ENCODE measurements at places on chromosomes 3 and 15.
A peak's percentile ranks its signal among the peaks of the same experiment; 100 is the strongest.

DNA sequence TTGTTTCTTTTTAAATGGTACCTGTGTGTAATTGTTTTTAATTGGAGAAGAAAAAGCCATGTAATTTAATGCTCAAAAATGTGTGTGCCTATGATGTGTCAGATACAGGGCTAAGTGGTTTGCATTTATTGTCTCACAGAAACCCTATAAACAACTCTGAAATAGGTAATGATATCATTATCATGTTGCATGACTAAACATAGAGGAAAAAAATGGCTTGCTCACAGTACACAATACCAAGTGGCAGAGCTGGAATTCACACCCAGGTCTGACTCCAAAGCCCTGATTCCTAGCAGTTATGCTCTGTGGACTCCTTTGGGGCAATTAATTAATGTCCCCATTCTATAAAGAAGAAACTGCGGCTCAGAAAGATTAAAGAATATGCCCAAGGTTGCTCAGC is 237.4 kb upstream of the TRIM42 start:
- no peak for DNase-seq

GRCh38 chr3:171953301-171954022 is 85.9 kb upstream of the FNDC3B start:
- DNase-seq: no peak

GRCh38 chr15:77723756-77724155 is 91.0 kb upstream of the LINGO1 start:
- DNase-seq: no peak

DNA sequence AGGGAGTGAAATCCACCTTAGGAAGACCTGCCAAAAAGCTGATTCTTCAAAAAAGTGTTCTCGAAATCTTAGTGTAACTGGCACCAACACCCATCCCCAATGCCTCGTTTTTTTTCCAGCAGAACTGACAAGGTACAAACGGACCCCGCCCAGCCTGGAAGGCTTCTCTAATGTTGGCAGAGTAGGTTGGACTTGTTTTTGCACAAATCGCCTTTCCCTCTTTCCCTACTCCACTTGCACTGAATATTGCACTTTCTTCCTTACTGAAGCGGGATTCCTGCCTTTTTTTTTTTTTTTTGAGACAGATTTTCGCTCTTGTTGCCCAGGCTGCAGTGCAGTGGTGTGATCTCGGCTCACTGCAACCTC is 544 bp upstream of the TIMMDC1 start:
- no peak for DNase-seq

DNA sequence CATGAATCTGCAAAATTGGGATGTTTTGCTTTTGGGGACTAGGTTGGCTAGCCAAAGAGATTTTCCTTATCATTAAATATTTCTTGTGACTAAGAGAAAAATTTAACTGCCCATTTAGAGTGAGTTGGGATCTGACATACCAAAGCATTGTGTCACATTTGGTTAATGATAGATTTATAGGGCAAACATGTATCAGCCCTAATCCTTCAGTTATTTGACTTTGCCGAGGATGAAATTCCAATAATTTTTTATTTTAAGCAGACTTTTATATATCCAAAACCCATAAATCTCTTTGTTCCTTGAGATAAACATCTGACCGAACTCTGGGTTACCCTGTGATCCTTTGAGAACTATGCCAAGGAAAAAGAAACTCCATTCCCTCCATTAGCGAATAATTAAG is 218.9 kb downstream of the CDIN1 start:
- no peak for DNase-seq

DNA sequence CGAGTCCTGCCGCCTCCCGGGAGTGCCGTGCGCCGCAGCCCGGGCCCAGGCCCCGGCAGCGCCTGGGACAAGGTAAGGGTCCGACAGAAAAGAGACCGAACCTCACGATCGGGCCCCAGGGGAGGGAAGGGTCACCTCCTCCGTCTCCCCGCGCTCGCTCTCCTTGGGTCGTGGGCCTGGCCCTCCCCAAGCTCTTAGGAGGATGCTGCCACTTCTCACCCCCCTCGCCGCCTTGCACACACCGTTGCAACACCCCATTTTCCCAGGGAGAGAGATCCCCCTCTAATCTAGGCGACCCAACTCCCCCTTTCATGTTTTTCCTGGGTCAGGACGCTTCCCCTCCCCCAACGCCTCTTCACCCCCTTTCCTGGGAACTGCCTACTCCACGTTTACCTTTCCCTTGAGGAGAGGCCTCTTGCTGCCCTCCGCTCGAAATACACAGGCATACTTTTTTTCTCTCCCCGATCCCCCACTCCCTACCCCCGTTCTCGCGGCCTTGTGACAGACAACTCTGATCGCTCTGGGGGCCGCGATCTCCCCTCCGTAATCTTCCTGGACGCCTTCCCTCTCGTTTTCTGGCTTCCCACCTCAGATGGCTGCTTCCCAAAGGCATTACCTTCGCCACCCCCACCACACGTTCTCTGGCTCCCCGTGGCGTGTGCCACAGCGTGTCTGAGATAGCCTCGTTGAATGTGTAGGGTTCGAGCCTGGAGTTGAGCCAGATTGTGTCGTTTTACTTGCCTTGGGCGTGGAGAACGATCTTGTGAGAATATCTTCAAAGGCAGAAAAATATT is 688 bp downstream of the SETD5 start:
- peak; percentile 55 for DNase-seq

DNA sequence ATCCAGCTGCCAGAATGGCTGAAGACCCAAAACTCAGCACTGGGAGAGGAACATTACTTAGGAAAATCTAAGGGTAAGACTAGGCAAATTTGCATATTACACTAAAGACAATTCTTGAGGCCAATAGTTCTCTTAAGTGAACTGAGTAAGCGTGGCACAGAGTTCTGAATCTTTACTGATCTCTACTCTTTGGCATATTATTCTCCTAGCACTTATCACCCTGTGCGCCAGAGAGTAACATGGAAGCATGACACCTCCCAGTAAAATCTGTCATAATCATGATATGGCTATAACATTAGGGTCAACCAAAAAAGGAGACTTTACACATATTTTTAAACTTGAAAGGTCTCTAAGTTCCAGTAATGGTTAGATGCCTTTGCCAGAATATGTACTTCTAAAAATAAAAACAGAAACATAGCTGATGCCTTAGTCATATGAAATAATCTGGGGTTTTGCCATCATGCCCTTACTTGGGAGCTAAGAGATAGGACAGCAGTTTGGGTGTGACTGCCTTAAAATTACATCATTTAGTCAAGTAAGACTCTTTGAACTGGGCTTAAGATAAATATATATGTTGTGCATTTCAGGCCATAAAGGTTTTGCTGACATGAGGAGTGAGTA is 290.5 kb downstream of the PLCL2 start:
- no peak for DNase-seq

- no peak for DNase-seq
Observed at GRCh38 chr3:139455206-139455605, 21.1 kb downstream of the RBP2 start.

- DNase-seq: peak; percentile 49
Observed at GRCh38 chr15:80455668-80456442, 51.7 kb downstream of the ARNT2 start.

DNA sequence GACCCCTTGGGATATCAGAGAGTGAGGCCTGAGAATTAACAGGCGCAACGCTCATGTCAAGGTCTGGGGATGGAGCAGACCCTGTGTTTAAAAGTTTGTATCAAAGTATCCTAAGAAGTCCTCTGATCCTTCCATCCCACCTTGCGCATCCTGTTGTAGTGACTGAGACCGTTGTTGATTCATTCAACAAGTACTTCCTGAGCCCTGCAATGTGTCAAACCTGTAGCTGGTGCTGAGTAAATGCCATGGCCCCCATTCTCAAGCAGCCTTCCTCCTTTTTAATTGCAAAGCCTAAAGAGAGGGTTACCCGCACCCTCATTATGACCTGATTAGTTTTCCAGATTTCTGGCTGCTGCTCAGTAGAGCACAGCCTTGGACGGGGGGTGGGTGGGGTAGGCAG is 46.4 kb downstream of the RPLP1 start:
- no peak for DNase-seq

DNA sequence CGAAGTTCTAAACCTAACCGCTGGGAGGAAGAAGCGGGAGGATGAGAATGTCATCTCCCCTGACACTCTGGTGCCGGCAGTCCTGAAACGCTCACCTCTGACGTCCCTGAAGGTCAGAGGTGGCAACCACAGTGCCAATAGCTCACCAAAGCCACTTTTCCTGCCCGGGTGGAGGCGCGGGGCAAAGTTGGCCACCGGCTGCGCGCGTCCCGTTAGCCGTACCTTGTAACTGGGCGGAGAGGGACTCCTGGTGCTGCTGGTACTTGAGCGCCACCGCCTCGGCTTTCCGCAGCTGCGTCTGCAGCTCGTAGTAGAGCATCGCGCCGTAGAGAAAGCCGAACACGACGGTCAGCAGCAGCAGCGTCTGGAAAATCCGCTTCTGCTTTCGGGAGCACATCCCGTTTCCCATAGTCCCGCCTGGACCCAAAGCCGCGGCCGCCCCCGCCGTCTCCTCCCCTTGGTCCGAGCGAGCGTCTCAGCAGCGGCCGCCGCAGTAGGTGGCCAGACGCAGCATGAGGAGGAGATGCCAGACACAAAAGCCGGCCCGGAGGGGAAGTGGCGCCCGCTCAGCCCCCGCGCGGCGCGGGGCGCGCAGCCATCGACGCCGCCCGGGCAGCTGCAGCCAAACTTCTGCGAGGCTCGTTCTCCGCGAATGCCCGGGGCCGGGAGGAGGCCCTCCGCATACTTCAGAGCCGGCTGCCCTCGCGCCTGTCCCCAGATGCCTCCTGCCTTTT is 680 bp downstream of the GOLIM4 start:
- peak; percentile 58 for DNase-seq

DNA sequence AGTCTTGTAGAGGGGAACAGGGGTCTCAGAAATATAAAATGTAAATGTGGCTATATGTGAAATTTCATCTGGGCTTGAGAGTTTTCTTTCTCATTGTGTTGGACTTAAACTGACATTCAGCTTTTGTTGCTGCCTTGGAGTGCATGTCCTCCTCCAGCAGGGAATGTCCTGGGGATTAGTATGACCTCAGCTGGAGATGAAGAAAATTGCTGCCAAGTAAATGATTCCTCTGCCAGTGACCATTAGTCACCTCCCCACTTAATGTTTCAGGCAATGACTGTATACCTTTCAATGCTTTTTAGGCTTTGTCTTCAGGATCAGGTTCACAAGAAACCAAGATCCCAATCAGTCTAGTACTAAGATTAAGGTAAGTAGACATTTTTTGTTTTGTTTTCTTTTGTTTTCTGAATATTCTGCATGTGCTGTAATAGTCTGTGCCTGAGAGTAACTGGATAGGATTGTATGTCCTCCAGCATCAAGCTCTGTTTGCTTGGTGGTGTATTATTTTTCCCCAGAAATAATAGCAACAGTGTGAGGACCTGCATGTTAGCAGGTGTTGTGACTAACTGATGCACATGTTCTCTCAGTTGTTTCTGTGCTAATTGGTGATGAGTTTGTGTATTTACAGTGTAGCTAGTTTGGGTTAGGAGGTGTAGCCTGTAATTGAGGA is 18.1 kb upstream of the SLC22A13 start:
- no peak for DNase-seq

DNA sequence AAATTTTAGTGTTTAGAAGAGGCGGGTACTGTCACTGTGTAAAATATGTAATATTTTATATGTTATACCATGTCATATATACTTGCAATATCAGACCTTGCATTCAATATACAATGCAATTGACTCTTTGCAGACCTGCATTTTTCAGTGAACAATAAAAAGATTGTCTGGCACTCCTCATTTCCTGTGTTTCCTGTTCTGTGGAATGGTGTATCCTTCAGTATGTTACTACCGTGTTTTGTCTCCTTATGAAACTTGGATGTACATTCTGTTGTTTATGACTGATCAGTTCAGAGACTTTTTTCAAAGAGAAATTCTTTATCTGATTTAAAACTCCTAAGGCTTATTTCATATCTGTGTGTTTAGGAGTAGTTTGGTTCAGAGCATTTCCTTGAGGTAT is 31.5 kb downstream of the APH1B start:
- DNase-seq: no peak

DNA sequence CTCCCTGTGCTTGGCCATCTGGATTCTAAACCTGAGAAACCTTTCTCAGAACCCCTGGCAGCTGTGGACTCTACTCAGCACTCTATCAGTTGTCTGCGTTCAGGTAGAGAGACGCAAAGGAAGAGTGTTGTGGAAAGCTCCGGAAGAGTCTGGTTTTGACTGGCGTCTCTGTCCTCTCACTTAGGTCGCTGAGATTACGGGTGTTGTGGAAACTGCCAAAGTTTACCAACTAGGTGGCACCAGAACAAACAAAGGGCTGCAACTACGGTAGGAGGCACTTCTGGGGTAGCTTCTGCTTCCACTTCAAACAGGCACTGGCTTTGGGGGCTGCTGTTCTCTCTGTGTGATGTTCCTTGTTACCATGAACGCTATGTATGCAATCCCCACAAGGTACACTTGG is 19.2 kb upstream of the ITPKA start:
- no peak for DNase-seq

- DNase-seq: no peak
Observed at GRCh38 chr15:27201425-27201824, 230.4 kb downstream of the GABRG3 start.

GRCh38 chr15:71572452-71573053 is 237.8 kb upstream of the NR2E3 start:
- no peak for DNase-seq

GRCh38 chr3:23685541-23686258 is 120.1 kb upstream of the UBE2E1 start:
- DNase-seq: no peak

DNA sequence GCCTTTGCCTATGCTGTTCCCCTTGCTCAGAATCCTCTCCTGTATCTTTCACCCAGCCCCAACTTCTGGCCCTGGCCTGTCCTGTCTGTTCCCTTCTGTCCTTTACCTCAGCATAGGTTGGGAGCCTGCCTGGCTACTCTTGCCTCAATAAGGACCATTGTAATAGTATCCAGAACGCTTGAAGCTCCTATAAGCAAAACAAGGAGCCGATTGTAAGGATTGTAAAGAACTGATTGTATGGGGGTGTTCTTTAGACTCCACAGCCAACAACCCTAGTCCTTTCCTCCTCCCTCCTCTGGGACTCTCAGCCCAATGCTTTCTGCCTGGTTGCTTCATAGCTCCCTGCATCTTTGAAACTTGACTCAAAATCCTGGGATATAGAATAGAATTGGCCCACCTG is 18.7 kb upstream of the RAD54L2 start:
- no peak for DNase-seq

DNA sequence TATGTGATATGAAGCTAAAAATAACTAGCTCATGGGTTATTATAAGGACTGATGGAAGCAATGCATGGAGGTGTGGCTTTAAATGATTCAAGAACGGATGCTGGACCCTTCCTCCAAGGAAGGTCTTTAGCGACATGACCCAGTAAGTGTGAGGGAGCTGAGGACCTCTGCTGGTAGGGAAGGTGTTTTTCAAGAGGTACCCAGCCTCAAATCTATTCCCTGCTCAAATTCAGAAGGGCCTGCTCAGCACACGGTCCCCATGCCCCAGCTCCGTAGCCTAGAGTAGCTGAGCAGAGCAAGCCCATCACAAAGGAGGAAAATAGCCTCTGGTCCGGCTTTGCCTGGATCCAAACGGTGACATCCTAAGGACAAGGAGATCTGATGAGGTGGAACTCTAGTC is 266.2 kb upstream of the IGF1R start:
- no peak for DNase-seq

GRCh38 chr3:42741796-42742195 is 31.3 kb downstream of the CCDC13 start:
- DNase-seq: no peak

GRCh38 chr3:87437765-87438164 is 161.4 kb upstream of the POU1F1 start:
- no peak for DNase-seq
